Large intestine (tissue), 12 donors: ENCODE measurements at places on chromosomes 1 and 21.

DNA sequence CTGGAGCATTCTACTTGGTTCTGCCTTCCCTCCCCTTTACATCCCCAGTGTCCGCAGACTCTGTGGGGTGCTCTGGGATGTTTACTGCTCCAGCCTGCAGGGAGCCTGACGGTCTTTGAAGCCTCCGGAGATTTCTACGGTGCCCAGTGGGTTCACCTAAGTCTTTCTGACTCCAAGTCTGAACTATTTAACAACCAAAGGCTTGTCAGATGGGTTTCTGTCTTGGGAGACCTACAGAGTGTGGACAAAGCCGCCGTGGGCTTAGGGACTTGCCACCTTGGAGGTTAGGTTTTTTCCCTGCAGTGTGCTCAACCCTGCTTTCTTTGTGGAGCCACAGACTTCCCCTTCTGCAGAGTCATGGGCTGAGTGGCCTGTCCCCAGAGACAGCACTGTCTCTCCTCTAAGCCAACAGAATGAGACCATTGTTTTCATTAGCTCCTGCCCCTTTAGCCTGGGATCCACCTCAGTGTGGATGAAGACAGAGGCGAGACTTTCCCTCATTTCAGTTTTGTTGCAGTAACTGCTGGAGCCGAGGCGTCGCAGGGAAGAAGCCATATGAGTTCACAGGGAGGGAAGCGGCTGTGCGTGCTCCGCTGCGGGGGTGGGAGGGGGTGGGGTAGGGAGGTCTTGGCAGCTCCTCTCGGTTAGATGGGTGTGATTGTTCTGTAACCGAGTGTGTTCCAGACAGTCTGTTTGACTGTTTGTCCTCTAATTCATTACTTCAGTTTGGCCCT is 120.7 kb downstream of the CNIH3 start:
- DNase-seq = no peak

DNA sequence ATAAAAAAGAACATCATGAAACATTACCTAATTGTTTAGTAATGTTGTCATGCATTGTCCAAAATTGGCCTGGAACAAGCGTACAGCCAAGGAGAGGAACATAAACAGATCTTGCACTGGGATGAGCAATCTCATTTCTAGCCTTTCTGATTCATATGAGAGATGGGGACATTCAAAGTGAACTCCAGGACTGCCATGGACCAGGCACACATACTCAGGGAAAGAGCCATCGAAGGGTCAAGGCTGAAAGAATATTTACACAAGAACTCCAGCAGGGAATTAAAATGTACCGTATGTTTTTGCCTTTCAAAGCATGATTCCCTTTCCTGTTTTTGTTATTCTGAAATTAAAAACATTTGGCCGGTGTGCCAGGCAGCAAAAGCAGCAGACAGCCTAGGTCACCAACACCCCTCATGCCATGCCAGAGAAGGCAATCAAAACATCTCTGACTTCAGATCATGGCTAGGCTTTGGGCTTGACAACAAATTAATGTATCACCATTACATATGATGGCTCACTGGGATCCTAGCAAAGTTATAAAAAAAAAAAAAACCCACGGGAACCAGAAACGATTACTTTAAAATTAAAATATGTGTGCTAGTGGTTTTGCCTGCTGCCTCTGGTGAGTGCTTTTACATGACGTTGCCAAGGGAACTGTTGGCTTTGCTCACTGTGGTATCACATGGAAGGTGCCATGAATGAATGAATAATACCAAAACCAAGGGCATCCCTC is 159.8 kb downstream of the TGFBR3 start:
- peak; percentile 43 for DNase-seq

- peak; percentile 75 for DNase-seq
Measured at GRCh38 chr1:47710329-47711071, 272.7 kb downstream of the FOXD2 start.

- no peak for DNase-seq
Measured at GRCh38 chr1:145985502-145986439, 10.6 kb downstream of the TXNIP start.

DNA sequence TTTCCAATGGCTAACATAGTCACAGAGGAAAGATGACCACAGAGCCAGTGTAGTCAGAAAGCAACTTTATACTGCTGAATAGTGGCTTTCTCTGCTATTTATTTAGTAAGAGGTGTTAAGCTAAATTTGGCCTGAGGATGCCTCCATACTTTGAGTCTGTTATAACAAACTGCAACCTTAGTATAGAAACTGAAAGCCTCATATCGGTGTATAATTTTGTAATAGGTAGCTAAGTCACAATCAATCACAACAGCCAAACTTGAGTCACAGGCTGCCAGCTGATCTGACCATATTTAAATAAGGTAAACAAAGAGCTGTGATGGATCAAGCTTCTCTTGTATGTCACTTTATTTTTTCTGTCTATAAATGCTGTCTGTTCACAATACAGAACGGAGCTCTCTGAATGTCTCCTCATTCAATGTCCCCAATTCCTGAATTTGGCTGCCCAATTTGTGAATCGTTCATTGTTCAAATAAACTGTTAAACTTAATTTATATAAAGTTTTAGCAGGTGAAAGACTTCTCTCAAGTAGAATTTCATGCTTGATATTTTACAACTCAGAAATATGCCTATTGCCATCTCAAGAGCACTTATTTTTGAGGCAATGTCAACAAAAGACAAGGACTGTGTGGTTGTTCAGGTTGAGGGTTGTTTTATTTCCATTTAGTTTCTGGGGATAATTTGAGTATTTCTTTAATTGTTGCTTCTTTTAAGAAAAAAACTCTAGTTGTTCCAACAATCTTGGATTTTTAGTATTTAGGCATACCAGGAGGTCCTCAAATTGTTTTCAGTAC is 339.7 kb upstream of the B3GALT2 start:
- no peak for DNase-seq

DNA sequence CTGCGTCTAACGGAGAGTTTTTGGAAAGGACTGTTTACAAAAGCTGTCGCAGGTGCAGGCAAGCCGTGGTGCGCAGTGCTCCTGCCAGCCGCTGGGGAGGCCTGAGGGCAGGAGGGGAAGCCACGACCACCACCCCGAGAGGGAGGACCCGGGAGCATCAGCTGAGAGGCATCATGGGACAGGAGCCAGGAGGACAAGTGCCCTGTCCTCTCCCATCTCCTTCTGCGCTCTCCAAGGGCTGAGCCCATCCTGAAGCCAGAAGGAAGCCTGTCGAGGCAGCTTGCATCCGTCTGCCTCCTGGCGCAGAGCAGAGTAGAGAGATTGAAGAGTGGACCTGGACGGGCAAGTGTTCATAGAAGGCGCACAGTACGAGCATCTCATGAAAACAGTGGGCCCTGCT is 310.9 kb downstream of the KIF26B start:
- DNase-seq = no peak

GRCh38 chr1:24413350-24414163 is at the start of gene STPG1:
Gene STPG1, minus strand, starts transcription at chr1:24413782. Its CDS starts 12,394 bp downstream, at chr1:24401388.
- peak; percentile 79 for DNase-seq

DNA sequence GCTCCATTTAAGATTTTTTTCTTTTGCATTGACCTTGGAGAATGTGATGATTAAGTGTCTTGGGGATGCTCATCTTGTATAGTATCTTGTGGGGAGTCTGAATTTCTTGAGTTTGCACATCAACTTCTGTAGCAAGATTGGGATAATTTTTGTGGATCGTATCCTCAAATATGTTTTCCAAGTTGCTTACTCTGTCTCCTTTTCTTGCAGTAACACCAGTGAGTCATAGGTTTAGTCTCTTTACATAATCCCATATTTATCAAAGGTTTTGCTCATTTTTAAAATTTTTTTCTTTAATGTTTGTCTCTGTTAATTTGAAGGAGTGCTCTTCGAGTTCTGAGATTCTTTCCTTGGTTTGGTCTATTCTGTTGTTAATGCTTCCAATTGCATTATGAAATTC is 41.7 kb upstream of the ANGPTL1 start:
- DNase-seq = no peak

DNA sequence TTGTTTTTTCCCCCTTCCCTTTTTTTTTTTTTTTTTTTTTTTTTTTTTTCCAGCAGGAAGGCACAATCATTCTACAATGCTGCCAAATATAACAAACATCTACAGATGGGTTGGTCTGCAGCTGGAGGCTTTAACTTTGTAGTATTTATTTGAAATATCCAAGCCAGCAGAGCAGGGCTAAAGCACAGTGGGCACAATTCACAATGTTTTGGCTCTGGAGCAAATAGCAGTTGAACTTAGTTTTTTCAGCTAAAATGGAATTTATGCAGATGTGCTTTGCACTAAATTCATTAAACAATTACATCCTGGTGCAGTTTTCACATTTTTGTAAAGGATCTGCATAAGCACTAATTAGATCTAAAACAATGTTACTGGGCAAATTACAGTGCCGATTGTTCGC is 39.8 kb upstream of the ZBTB18 start:
- DNase-seq = no peak

DNA sequence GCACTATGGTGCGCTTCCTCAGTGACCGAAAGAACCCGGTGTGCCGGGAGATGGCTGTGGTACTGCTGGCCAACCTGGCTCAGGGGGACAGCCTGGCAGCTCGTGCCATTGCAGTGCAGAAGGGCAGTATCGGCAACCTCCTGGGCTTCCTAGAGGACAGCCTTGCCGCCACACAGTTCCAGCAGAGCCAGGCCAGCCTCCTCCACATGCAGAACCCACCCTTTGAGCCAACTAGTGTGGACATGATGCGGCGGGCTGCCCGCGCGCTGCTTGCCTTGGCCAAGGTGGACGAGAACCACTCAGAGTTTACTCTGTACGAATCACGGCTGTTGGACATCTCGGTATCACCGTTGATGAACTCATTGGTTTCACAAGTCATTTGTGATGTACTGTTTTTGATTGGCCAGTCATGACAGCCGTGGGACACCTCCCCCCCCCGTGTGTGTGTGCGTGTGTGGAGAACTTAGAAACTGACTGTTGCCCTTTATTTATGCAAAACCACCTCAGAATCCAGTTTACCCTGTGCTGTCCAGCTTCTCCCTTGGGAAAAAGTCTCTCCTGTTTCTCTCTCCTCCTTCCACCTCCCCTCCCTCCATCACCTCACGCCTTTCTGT is 7.3 kb upstream of the PIGV start:
- no peak for DNase-seq

DNA sequence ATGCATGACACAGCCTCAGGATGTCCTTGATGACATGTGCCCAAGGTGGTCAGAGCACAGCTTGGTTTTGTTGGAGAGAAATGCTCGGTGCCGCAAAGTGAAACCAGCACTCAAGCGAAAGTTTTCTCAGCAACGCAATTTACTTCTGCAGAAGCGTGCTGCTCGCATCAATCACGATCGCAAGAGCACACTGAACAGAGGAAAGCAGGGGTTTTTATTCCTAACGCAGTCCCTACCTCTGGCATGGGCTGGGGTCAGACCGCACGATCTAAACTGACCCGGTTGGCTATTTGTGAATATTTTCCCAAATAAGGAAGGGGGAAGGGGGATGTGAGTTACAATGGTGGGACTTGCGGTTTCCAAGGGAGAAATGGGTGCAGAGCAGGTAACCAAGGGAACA is 809 bp upstream of the ZNF669 start:
- no peak for DNase-seq

- no peak for DNase-seq
Measured at GRCh38 chr1:86552376-86552775, 5.5 kb downstream of the CLCA4 start.

DNA sequence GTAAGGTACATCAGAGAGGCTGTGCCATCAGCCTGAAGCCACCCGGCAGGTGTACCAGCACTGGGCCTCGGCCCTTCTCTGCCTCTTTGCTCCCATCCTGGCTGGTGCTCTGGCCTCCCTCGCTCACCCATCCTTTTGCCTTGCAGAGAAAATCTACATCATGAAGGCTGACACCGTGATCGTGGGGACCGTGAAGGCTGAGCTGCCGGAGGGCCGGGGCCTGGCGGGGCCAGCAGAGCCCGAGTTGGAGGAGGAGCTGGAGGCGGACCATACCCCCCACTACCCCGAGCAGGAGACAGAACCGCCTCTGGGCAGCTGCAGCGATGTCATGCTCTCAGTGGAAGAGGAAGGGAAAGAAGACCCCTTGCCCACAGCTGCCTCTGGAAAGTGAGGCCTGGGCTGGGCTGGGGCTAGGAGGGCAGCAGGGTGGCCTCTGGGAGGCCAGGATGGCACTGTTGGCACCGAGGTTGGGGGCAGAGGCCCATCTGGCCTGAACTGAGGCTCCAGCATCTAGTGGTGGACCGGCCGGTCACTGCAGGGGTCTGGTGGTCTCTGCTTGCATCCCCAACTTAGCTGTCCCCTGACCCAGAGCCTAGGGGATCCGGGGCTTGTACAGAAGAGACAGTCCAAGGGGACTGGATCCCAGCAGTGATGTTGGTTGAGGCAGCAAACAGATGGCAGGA is 24.5 kb upstream of the TNFRSF1B start:
- DNase-seq = no peak

DNA sequence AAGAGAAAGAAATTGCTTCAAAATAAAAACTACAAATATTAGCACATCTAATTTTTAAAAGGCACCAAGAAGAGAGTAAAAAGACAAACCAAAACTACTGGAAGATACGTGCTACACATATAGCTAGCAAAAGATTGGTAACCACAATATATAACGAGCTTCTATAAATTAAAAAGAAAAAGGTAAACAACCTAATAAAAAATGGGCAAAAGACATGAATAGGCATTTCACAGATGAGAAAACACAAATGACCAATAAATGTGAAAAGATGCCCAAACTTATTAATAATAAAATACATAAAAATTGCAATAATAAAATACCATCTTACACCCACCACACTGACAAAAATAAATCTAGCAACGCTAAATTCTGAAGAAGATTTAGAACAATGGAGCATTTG is 26.2 kb downstream of the LEMD1 start:
- no peak for DNase-seq

- no peak for DNase-seq
Measured at GRCh38 chr1:61149010-61149860, 66.9 kb downstream of the NFIA start.

DNA sequence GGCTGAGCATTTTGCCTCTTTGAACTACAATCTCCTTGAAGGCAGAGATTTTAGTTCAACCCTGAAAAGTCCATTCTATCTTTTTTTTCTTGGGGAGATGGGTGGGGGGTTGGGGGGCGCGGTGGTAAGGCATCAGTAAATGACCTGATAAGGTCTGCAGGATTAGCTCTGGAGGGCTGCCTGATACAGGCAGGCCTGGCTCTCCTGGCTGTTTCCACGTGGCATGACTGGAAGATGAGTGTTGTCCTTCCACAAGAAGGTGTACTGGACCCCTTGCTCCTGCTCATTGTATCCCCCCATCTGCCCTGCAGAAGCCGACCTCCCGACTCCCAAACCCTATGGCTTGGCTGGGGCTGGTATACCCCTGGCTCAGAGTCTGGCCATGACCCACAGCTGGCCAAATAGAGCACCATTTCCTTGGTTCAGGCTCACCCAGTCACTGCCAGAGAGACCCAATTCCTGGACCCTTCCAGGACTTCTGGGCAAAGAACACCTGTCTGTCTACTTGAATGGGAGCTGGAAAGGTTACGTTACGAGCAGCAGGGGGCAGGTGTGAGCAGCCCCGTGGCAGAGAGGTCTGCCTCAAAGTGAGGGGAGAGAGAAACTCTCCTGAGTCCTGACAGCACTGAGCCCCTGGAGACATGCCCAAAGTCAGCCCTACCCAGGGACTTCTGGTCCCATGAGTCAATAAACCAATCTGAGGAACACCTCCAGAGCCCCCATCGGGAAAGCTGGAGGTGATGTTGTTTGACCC is 17.0 kb downstream of the DHRS3 start:
- DNase-seq = no peak
